ENCODE measurements at places on chromosomes 13 and 19.

DNA sequence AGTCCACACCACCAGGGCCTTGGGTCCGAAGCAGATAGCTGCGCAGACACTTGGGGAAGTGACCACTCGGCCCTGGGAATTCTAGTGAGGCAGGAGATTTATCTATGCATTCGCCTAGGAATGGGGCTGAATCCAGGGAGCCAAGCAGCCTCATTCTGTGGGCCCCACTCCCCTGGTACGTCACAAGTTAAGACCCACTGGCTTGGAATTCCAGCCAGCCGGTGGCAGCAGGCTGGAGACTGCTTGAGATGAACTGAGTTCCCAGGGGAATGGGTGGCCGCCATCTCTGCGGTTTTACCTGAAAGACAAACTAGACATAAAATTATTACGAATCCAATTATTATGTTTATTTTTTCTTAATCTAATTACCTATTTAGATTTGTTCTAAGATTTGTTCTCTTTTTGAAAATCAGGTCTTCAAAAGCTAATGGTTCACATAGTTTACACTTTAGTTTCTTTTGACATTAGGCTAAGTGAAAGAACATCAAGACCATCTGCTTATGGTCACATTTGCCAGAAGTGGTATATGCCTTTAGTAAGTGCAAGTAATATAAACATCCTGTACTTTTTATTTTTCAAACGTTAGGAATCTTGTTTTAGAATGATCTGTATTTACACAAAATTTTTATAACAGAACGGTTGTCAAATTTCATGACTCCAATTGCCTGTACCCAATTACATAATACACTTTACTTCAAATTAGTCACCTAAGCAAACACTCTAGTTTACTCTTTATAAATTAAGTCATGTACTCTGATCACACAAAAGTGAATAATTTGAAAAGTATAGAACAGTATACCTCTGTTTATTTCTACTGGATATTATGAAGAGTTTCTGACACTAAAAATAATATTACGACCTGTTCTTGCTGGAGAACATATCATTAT is 74.4 kb downstream of the SLITRK6 start:
- no peak for DNase-seq

DNA sequence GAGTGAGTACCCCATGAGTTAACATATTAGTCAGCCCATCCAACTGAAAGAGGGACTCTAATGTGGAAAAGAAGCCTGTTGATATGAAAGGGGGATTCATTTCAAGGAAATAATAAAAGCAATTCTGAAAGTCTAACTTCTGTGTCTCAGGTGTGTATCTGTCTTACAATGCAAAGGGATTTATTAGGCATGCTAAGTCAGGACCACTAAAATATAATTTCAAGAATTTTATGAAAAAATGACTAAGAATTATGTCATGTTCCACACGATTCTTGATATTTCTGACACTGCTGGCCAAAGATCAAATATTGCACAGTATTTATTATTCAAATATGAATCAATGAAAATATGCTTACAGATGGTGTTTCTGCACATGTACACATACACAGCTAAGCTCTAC is 130.8 kb downstream of the KLF12 start:
- DNase-seq = no peak

DNA sequence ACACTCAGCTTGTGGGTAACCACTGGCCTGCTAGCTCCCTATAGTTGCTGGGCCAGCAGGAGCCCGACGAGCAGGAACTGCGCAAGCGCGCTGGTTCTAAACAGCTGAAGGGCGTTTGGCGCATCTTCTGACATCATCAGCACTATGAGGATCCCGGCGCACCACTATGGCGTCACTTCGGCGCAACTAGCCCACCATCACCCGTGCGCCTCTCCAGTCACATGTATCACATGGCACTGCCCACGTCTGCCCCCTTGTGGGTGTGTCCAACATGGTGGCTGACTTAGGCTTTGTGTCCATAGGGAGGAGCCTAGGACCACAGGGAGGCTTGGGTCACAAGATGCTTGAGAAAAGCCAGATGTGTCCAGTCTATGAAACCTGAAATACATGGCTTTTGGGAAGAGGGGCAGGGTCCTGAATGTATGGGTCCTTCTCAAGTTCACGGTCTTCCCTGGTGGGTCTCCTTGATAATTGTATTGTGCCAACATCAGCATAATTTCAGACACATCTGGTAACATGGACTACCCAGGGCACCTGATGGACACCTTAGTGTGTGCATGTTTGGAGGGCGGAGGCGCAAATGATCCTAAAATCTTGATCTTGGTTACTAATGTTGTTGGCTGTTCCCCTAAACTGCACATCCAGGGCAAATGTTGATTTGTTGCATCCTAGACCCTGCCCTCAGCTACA is 18.0 kb downstream of the KLK4 start:
- DNase-seq = no peak

- no peak for DNase-seq
These were observed 1.7 kb upstream of the SBK3 start for GRCh38 chr19:55546822-55547614.

- no peak for DNase-seq
These were observed at the start of gene TSKS for GRCh38 chr19:49763230-49763629. Gene TSKS (minus strand): TSS chr19:49763306. CDS start chr19:49763247, 59 bp downstream.

DNA sequence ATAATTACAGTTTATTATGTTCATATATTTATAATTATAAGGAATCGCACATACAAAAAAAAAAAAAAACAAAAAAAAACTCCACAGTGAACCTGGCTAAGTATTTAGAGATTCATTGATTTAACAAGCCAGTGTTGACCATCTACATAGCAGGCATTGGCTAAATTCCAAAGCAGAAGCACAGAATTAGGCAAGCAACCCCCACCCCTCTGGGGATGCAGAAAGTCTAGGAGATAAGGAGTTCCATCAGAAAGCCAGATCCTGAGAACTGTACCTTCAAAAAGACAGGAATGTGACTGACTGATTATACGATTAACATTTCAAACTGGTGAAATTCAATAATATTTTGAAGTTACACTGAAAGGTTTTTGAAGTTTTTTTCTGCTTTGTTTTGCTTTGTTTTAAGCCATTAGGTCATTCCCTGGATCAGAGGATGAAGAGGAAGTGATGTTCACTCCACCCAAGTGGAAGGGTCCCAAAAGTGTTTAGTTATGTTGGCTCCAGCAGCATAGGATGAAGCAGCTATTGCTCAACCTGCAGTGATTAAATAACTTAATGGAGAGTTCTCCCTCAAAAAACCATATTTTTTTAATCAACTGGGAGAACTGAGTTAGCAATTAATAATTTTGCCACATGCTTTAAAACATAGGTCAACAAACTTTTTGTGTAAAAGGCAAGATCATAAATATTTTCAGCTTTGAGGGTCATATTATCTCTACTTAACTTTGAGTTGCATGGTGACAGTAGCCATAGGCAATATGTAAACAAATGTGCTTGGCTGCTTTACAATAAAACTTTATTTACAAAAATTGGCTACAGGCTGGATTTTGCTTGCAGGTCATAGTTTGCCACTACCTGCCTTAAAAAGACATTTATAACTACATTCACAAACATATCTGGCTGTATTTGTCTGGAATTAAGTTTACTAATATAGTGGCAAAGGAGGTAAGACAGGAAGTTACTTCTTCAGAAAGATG is 49.6 kb downstream of the DOCK9 start:
- no peak for DNase-seq

- DNase-seq = no peak
These were observed 18.3 kb downstream of the NMRK2 start for GRCh38 chr19:3950871-3951861.

GRCh38 chr13:28346154-28346553 is 148.8 kb downstream of the FLT1 start:
- no peak for DNase-seq

GRCh38 chr19:48560095-48560530 is 8.1 kb downstream of the SULT2B1 start:
- DNase-seq = no peak

DNA sequence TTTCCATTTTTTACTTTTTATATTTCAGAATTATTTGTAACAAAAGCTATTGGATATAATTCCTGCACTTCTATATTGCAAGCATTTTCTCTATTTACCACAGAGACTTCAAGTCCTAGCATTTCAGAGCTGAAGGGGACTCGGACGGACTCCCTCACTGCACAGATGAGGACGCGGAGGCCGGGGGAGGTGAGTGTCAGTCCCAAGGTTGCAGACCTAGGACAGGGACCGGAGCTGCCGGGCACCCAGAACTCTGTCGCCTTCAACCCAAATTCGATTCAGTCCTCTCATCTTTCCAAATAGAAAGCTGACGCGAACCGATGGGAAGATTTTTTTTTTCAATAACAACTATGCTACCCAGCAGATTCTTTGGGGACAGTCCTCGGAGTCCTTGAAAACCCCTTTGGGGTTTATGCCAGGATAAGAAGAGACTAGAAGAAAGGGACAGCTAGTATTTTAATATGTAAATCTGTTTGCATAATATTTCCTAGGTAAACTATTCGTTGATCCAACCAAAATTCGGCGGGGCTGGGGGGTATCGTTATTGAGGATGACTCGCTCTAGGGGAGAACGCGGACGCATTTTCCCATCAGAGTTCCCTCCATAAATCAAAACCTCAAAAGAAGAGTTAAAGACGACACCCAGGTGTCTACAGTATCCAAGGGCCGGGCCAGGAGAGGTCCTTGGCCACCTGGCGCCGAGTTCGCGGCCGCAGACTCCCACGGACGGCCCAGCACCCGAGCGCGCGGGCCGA is 803 bp downstream of the FLT3 start:
- DNase-seq = no peak

DNA sequence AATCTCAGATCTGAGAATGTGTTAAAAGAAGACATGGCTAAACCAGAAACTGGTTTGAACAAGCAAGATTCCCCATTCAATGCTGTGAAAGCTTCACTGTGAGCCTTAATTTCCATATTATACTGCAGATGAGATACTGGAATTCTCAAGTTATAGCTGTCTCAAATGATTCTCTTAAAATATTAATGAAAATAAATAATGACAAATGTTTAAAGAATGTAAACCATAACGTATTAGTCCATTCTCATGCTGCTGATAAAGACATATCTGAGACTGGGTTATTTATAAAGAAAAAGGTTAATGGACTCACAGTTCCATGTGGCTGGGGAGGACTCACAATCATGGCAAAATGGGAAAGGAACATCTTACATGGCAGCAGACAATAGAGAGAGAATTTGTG is 667.8 kb downstream of the SLITRK1 start:
- no peak for DNase-seq

DNA sequence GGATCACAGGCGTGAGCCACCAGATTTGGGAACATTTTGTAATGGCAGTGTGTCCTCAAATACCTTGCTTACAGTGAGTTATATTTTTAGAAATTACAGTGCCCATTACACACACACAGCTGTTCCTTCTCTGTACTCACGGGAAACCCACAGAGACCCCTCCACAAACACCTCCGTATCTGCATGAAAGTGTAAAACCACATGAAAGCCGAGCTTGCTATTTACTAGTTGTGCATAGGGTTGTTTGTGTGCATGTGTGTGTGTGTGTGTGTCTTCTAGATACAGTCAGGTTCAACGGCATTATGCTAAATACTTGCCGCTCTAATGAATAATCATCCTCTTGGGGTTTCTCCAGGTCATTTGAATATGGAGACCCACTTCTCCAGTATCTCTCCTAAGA is 22.3 kb upstream of the LILRA2 start:
- no peak for DNase-seq

GRCh38 chr19:35905178-35905727 is 2.8 kb downstream of the TYROBP start:
- no peak for DNase-seq

DNA sequence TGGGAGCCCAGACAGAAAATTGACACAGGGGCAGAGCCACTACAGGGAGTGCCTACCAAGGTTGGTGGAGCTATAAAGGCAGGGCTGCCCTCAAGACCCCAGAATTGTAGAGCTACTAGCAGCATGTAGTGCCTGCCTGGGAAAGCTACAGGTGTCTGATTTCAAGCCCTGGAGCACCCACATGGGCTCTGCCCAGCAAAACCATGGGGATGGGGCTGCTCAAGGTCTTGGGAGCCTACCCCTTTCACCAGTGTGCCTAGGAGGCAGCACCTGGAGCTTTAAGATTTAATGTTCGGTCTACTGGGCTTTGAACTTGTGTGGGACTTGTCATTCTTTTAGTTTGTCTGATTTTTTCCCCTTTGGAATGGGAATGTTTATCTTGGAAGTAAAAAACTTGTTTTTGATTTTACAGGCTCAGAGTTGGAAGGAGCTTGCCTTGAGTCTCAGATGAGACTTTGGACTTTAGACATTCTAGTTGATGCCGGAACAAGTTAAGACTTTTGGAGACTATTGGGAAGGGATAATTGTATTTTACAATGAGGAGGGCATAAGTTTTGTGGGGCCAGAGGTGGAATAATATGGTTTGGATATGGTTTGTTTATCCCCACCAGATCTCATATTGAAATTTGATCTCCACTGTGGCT is 45.1 kb downstream of the ALOX5AP start:
- no peak for DNase-seq

- peak; percentile 18 for DNase-seq
These were observed 3.0 kb upstream of the SLC6A16 start for GRCh38 chr19:49327878-49328544.

GRCh38 chr13:112172017-112172416 is 105.1 kb downstream of the SOX1 start:
- DNase-seq = no peak

DNA sequence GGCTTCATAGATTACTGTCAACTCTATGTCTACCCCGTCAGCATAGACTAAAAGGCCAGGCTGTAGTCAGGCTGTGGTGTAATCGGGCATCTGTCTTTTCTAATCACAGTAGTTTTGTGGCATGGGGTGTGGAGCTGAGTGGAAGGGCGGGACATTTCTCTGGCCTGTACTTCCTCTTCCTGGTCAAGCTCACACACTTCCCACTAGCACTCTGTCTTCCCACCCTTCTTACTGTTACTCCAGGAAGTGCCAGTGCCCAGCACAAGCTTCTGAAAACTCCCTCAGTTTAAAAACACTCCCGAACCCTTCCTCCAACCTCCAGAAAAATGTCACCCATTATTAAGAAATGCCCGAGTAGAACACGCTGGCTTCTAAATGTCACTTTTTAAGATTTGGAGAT is 229.8 kb downstream of the KLF5 start:
- DNase-seq = no peak

- DNase-seq = no peak
These were observed 728.9 kb downstream of the EFNB2 start for GRCh38 chr13:105806628-105806920.

DNA sequence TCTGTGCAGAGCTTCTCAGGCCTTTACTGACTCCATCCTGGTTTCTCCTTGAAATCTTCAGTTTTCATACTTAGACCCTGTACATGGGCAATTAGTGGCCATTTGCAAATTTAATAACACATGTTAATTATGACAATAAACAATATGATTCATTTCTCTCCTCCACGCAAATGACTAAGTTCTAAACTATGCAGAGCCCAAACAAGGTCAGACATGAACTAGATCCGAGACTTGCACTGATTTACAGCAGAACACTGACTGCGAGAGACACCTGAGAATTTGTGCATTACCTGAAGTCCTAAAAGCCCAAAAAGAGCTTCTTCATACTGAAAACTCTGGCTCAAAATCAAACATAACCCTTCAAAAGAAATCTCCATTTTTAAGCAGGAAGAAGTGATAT is 521.8 kb downstream of the MYO16 start:
- DNase-seq = no peak

- no peak for DNase-seq
These were observed 167.1 kb downstream of the FGF9 start for GRCh38 chr13:21837841-21838551.

- DNase-seq = no peak
These were observed 81.7 kb upstream of the DOCK9 start for GRCh38 chr13:99059498-99060075.
